Spinal cord (tissue), 10 donors: ENCODE measurements at places on chromosomes 6 and 20.
A peak's percentile ranks its signal among the peaks of the same experiment; 100 is the strongest.

DNA sequence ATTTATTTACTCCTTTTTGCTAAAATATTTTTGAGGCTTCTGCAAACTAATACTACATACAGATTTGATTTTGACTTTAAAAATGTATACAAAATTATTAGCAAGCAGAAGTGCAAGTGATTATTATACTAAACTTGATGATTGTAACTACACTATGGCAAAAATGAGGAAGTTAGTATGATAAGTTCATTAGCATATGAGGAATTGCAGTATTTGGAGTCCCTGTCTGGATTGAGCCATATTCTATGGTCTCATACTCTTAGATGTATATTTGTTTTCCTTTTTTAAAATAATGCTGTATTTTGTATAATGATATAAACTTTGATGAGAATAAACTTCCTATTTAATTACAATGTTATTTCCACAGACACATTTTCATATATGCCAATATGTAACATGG lies 13.9 kb downstream of the CRISP3 start:
- DNase-seq: no peak

DNA sequence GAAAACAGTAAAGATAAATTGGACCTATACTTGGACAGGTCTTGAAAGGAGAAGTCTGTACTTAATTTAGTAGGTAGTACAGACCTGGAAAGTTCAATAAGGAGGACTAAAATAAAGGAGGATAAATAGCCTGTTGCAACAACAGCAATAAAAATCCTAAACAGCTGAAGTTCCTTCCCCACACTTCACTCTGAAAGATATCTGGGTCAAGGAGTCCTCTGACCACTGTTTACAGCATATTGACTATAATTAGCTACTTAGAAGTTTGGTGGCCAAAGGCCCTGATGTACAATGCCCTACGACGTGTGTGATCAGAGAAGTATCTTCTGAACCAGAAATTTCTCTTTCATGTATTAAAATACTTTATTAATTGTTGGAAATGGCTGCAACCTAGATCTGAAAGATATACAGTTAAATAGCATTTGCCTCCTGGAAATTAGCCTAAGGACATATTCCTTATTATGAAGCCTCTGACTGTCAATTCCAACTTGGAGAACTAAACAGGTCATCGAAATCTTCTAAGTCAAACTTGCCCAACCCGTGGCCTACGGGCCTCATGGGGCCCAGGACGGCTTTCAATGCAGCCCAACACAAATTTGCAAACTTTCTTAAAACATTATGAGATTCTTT lies 82.8 kb downstream of the KIF13A start:
- DNase-seq: no peak

DNA sequence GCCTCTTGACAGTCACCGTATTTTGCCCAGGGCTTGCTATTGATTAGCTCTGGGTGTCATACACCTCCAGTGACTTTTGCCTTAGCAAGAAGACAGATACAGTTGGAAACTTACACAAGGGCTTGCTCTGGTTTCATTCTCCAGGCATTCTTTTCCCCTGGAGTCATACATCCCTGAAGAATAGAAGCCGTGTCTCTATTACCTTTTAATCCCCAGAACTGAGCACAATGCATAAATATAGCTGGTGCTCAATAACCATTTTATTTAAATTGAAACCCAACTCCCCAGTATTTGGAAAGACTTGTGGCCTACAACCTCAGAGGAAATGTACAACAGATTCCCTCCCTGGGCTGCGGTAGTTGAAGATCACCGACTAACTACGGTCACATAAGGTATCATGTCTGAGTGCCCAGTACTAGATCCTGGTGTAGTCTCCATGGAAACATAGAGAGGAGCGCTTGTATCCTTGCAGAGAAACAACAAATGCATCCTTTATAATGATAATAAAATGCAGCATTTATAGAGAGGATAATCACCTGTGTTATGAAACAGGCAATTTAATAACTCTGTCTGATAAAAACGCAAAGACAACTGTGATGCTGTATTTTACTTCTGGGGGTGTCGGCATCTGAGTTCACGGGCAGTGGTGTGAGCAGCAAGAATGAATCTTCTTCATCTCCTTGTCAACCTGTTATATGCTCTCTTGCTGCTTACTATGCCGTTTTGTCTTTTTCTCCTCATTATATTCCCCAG lies 401.2 kb upstream of the AGPAT4 start:
- DNase-seq: no peak

GRCh38 chr20:44092551-44093248 lies 94.3 kb downstream of the JPH2 start:
- DNase-seq: peak; percentile 41

- no peak for DNase-seq
These were observed 507.3 kb upstream of the CITED2 start for GRCh38 chr6:139881728-139882211.

GRCh38 chr20:3010985-3011723 lies 32.3 kb upstream of the GNRH2 start:
- DNase-seq: no peak

GRCh38 chr6:169849396-169849795 lies 98.0 kb downstream of the ERMARD start:
- no peak for DNase-seq

DNA sequence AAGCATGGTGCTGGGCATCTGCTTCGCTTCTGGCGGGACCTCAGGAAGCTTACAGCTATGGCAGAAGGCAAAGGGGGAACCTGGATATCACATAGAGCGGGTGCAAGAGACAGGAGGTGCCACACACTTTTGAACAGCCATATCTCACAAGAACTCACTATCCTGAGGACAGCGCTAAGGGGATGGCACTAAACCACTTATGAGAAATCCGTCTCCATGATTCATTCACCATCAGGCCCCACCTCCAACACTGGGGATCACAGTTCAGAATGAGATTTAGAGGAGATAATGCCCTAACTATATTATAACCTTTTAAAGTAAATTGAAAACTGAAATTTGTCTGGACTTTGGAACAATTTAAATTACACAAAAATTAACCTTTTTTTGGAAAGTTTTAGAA lies 37.8 kb upstream of the SUMO4 start:
- DNase-seq: no peak

DNA sequence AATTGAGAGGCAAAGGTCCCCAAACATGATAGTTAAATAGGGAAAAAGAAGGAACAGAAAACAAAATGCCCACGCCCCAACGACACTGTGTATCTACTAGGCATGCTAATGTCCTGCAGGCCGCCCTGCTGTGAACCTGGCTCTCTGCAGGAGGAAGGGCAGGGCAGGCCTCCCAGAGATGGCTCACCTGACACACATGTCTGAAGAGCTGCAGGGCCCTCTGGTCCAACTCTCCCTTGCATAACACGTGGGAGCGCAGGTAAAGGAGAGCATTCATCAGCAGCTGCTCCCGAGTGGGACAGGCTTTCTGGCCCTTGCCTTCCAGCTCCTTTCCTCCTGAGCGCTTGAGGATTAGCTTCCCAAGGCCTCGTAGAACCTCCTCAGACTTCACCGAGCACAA lies 53.7 kb upstream of the LYRM2 start:
- DNase-seq: no peak

GRCh38 chr6:166423051-166423745 lies 40.5 kb upstream of the MPC1 start:
- DNase-seq: no peak

GRCh38 chr6:160278311-160278710 lies 19.7 kb upstream of the SLC22A2 start:
- DNase-seq: no peak

GRCh38 chr6:11058406-11058805 lies 14.3 kb upstream of the ELOVL2 start:
- DNase-seq: no peak

- no peak for DNase-seq
These were observed 235.8 kb downstream of the ALDH8A1 start for GRCh38 chr6:134714113-134714512.

DNA sequence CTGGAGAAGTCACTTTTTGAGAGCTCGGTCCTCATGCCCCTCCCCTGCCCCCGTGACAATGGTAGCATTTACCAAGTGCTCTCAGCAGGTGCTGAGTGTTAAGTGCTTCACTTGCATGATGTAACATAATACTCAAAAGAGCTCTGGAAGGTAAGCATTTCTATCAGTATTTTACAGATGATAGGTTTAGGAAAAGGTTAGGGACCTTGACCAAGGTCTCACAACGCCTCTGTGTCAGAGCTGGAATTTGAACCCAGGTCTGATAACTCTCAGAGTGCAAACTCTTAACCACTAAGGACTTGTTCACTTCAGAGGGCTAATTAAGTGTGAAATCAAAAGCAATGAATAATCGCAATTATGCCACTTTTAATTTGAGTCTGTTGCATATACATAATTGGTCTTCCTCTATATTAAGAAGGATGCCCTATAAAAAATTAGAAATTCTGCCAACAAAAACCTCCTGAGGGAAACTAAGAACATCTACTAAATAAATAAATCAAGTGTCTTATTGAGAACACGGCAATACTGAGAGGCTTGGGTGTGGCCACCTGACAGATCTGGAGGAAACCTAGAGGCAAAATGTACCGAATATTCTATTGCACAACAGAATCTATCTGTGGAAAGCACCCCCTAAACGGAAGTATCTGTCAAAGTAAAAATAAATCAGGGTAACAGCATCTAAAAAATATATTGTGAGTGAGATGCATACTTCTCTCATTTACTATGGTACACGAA lies 109.8 kb downstream of the BACH2 start:
- DNase-seq: no peak

DNA sequence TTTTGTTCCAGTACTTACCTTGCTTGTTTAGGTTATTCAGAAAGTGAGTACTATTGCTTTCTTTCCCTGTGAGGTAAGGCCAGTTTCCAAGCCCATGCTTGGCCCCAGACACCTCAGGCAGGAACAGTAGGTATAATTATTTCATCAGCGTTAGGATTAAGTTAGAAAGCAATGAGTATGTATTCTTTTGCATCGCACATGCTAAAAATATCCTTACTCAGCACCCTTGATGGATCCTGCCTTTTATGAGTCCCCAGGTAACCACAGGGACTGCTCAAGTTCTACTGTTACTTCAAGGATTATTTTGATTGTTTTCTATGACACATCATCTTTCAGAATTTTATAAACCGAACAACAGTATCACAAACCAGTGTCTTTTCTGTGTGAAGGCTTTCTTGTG lies 128.9 kb downstream of the FARS2 start:
- no peak for DNase-seq

GRCh38 chr20:3209946-3210317 lies 634 bp downstream of the ITPA start:
- no peak for DNase-seq

- no peak for DNase-seq
These were observed 60.8 kb downstream of the ECT2L start for GRCh38 chr6:138856654-138857053.

- no peak for DNase-seq
These were observed 20.0 kb downstream of the ARFGEF2 start for GRCh38 chr20:48941467-48941866.

GRCh38 chr20:5349448-5349847 lies 32.7 kb upstream of the PROKR2 start:
- DNase-seq: no peak

DNA sequence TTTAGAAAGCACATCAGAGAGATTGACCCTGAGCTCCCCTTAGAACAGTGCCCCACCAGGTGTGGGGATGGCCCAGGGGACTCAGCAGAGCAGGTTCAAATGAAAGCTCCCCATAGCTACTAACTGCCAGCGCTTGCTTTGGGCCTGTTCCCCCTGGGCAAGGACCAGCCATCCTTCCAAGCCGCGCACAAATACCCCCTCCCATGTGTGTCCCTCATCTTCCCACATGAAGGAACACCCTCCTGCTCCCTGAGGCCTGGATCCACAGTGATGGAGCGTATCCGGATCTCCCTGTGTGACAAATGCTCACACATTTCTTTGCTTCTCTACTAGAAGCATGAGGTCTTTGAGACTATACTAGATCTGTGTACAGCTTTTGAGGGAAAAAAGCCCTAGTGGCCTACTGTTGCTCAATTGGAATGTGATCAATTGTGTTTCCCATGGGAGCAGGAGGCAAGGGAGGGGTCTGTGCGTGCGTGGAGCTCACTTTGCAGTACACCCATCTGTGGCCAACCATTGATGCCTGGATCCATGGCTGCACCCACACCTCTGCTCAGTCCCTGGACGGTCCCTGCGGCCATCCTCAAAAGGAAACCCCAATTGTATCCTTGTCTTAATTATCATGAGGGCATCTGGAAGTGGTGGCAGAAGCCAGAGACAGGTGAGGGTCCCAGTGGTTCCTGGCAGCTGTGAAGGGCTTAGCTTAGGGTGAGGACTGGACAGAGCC lies 1.4 kb upstream of the RAET1G start:
- no peak for DNase-seq

- DNase-seq: no peak
These were observed 151.0 kb upstream of the INSM1 start for GRCh38 chr20:20216941-20217340.

- DNase-seq: no peak
These were observed 148.1 kb downstream of the SCML4 start for GRCh38 chr6:107676042-107676441.

GRCh38 chr6:137112067-137112355 lies 61.4 kb downstream of the IL22RA2 start:
- DNase-seq: no peak

- no peak for DNase-seq
These were observed 21.5 kb downstream of the OR2B2 start for GRCh38 chr6:27890445-27891319.

GRCh38 chr6:125107048-125107447 lies 46.5 kb upstream of the TPD52L1 start:
- DNase-seq: no peak

GRCh38 chr20:23456409-23456808 lies 3.7 kb upstream of the CST11 start:
- DNase-seq: no peak

DNA sequence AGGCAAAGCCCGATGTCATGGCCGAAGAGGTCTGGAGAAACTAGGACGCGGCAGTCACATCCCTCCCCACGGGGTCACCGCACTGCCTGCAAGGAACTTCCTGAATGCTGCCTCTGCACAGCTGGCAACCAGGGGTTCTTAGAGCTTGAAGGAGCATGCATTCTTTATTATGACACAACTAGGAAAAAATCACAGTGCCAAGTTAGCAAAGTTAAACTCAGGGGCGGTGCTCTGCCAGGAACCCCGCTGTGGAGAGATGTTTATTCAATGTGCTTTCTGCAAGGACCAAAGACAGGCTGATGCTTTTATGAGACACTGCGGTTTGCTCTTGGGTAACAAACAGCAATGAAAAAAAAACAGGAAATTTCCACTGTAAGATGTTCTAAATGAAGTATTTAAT lies 287.3 kb upstream of the FOXQ1 start:
- DNase-seq: no peak

GRCh38 chr6:169075915-169076654 lies 177.6 kb downstream of the THBS2 start:
- no peak for DNase-seq

DNA sequence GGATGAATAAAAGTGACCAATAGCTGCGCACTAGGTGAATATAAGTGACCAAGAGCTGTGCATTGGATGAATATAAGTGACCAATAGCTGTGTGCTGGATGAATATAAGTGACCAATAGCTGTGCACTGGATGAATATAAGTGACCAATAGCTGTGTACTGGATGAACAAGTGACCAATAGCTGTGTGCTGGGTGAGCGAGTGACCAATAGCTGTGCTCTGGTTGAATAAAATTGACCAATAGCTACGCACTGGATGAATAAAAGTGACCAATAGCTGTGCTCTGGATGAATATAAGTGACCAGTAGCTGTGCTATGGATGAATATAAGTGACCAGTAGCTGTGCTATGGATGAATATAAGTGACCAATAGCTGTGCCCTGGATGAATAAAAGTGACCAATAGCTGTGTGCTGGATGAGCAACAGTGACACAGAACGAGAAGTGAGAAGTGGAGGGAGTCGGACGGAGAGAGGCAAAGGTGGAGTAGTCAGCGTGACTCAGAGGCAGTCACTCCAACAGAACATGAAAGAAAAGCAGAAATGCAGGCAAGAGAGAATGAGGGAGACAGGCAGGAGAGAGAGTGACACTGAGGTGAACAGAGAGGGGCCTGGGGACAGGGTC lies 38.5 kb downstream of the RBM38 start:
- no peak for DNase-seq
